Activated T-helper 1 cell treated with anti-CD3 and anti-CD28 coated beads, Interleukin-12 subunit alpha, Interleukin-12 subunit beta, Interleukin-2, Interleukin-4 antibody, amounts not matched to agents 30 ng/mL and 10 ng/mL and 1 ng/mL, durations not matched to agents 14 hours and 24 hours and 36 hours (primary cell): ENCODE measurements at places on chromosomes 6 and 20.

GRCh38 chr6:44906761-44907160, 421.4 kb upstream of the RUNX2 start:
- no peak for DNase-seq

DNA sequence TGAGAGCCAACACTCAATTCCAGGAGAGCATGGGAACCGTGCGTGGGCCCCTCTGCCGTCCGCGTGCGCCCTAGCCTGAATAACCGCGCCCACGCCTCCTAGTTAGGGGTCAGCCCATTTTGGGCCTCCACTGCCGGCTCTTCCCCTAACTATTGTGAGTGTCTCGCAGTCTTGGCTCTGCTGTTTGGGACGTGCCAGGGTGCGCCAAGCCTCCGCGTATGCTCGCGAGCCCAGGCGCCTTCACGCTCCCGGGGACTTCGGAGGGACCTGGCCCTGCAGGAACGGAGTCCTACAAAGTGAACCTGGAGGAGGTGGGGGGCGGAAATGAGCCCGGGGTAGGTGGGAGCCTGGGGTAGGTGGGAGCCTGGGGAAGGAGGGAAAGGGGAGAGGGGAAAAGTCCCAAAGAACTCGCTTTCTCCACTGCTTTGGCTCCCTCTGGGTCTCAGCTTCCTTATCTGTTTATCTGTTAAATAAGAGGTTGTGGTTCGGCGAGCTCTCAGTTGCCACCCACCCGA, 873 bp upstream of the GCM2 start:
- no peak for DNase-seq

GRCh38 chr6:28807682-28808280, 116.0 kb downstream of the TRIM27 start:
- DNase-seq, result no peak

DNA sequence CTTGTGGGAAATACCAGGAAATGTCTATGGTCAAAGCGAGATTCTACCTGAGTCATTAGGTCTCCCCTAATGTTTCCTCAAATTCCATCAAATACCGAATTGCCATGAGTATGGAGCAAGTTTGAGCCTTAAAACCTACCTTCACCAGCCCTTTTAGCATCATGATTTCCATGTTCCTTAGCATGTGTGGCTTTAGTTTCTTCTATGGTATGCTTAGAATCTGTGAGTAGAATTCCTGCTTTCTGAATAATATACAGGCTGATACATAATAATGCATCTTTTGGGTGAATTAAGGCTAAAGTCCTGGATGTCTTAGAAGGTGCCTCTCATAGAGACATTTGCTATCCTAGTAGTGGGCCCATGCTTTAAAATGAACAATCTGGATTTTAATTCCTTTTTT, 32.0 kb downstream of the TSPYL4 start:
- DNase-seq, result no peak

GRCh38 chr6:165090242-165090641, 219.2 kb downstream of the C6orf118 start:
- no peak for DNase-seq

DNA sequence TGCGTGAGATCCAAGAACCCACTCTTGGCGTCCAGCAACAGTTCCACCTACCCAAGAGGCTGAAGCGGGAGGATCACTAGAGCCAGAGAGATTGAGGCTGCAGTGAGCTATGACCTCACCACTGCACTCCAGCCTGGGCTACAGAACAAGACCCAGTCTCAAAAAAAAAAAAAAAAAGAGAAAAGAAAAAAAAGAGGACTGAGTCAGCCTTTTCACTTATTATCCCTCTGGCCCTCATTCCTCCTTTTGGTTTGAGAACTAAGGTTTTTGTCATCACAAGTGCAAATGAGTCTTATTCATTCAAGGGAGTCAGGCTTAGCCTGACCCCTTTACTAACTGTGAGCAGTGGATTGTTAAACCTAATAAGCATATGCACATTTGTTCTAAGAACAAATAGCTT, 37.9 kb upstream of the JARID2 start:
- DNase-seq, result no peak

DNA sequence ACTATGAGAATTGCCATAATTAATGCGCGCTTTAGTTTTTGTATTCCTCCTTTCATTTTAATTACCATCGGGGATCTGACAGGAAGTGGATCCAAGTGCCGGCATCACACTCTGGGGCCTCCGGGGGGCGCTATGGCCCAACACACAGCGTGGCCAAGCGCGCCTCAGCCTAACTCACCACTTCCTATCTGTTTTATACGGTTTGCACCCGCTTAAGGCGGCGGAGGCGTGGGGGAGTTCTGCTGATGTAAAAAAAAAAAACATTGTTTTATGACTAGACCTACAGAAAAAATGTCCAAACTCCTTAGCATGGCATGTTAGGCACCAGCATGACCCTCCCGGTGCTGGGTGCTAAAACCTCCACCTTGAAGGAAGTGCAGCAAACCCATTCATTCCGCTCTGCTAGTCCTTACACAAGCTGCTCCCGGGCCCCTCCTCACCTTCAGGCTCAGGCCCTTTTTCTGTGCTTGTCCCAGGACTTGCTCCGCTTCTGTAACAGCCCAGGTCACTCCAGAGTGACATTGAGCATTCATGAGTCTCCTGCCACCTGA, 4.5 kb upstream of the EBF4 start:
- DNase-seq, result peak; percentile 76

- no peak for DNase-seq
Measured at GRCh38 chr20:10806539-10806938, 132.7 kb upstream of the JAG1 start.

GRCh38 chr6:53805725-53806124, 10.9 kb downstream of the LRRC1 start:
- no peak for DNase-seq

DNA sequence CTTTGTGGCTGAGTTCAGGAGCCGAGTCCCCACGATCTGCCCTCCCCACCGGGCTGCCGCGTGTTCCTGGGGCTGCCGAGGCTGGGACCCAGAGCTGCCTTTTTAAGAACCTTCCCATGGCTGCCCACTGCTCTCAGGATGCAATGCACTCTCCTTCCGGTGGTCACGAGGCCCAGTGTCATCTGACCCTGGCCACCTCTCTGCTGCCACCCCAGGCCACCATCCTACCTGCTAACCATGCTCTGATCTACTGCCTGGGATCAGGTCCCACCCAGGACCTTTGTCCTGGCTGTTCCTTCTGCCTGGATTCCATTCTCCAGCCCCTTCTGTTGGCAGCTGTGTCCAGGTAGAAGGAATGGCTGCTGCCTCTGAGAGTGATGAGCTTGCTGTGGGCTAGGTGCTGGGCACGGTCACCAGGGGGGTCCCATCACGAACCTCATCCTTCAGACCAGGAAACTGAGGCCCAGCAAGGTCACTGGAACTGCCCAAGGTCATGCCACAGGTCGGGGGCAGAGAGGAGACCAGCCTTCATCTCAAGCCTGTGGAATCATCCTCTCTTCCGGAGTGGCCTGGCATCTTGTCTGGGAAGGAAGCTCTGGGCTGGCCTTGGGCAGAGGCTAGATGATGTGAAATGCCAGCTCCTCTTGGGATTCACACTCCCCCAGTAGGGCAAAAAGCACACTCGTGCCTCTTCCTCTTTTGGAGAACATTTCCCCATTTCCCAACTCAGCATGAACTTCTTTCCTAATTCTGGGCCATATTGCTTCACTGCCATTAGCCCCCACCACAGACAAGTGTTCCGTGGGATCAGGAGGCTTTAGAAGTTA, 20.5 kb downstream of the PCK1 start:
- no peak for DNase-seq

DNA sequence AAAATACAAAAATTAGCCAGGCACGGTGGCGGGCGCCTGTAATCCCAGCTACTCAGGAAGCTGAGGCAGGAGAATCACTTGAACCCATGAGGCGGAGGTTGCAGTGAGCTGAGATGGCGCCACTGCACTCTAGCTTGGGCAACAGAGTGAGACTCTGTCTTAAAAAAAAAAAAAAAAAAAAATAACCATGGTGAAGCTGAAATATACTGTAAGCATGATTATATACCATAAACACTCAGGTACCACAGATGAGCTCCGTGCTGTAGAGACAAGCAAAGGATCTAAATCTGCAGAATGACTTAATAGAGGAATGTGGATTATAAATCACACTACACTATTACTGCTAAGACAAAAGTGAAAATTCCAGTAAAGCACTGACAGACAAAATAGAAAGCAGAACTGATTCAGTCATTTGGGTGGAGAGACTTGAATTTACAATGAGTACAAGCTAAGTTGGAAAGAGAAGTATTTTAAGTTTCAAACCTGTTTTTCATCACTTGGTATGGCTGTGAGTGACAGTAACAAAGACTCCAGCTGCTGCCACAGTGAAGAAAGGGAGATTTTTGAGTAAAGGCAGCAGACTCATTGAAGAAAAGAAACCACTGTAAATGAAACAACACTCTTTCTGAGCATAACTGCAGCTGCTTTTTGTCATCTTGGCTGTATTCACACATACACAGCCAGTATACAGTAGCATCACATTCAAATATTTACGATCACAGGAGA, 322.1 kb downstream of the RNGTT start:
- no peak for DNase-seq
